ENCODE measurements at places on chromosomes 11 and 22.

- DNase-seq: no peak
These were observed 7.9 kb downstream of the ABTB2 start for GRCh38 chr11:34349882-34350281.

- DNase-seq: no peak
These were observed 2.5 kb downstream of the FGF3 start for GRCh38 chr11:69816671-69817070.

- no peak for DNase-seq
These were observed 234.3 kb upstream of the NARS2 start for GRCh38 chr11:78808923-78809322.

GRCh38 chr11:3860375-3860774 is 4.9 kb downstream of the STIM1 start:
- no peak for DNase-seq

- DNase-seq: no peak
These were observed 6.7 kb downstream of the JOSD1 start for GRCh38 chr22:38694049-38694448.

All from SIG-M5 (cell line).